ENCODE measurements at places on chromosomes 1 and 21.

GRCh38 chr1:247165674-247166073, 6.1 kb downstream of the ZNF124 start:
- DNase-seq = no peak

- DNase-seq = no peak
Observed at GRCh38 chr21:32062591-32063227, 189.9 kb downstream of the HUNK start.

GRCh38 chr1:38451541-38451993, 405.0 kb upstream of the POU3F1 start:
- no peak for DNase-seq

- DNase-seq = no peak
Observed at GRCh38 chr1:54312796-54313316, 93.3 kb downstream of the SSBP3 start.

- no peak for DNase-seq
Observed at GRCh38 chr1:235012436-235013210, 116.0 kb downstream of the TOMM20 start.

DNA sequence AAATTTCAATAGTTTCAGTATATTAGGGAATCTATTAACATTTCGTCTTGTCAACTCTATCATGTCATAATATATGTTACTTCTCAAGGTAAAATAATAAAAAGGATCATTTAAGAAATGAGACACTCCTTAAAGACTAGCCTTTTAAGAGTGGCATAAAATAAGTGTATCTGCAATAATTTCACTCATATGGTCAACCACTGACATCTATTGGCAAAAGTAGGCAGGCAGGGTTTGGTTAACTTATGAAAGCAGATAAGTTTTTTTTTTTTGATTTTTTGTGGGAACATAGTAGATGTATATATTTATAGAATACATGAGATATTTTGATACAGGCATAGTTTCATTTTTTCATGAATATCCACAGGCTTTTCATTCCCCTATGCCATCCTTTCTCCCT, 5.5 kb upstream of the RGS21 start:
- no peak for DNase-seq

DNA sequence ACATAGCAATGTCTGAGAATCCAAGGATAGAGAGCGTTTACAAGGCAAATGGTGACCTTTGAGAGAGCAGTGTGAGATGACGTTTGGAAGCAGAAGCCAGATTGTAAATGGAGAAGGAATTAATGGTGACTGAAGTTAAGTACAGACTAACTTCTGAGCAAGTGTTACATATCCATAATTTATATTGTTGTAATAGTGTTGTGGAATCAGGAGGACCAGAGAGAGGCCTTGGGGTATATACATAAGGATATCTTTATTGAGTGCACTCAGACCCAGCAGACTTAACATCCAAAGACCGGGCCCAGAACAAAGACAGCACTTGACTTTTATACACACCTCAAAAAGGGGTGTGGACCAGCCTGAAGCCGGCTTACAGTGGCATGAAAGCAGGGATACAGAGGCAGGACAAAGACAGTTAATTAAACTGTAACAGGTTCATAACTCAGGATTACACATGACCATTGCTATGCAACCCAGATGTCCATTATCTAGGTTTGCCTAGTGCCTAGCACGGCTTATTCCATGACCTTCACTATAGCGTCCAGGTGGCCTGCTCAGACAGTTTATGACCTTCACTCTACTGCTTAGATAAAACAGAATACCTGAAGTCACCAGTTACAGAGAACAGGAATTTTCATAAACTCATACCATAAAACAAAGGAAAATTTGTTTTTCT, 2.7 kb upstream of the MGST3 start:
- no peak for DNase-seq

DNA sequence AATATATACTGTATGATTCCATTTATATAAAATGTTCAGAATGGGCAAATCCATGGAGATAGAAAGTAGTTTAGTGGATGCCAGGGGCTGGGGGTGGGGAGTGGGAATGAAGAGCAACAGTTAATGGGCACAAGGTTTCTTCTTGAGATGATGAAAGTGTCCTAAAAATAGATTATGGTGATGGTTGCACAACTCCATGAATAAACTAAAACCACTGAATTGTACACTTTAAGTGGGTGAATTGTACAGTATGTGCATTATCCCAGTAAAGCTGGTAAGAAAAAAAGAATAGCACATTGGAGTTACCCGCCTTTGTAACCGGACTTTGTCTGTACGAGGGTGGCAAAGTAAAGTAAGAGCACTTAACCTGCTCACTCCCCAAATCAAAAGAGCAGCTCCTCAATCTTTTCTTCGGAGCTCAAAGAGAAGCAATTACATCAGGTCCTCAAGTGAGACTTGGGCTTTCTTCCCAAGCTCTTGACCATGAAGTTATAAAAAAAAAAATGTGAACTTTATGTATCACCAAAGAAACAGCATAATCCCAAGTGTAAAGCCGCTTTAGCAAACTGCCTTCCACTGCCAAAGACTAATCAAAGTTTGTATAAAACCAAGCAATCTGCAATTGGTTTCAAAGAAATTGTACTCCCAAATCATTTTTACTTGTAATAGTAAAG, 32.1 kb downstream of the ALDH9A1 start:
- DNase-seq = no peak

- no peak for DNase-seq
Observed at GRCh38 chr21:45397381-45397780, 7.6 kb upstream of the COL18A1 start.

DNA sequence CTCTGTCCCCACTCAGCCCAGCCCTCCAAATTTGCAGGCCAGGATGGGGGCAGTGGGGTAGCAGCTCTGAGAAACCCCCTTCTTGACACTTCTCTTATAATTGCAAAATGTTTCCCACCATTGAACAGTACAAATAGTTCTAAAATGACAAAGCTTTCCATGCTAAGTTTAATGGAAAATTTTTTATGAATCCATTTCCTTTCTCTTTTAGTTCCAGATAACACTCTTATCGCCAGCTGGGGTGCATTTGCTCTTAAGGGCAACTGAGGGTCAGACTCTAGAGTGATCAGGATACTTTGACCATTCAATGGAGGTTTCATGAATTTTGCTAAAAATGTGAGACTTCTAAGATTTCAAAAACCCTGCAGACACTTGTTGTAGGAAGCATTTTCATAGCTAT, 29.9 kb downstream of the PIK3C2B start:
- DNase-seq = no peak

GRCh38 chr1:77228836-77229235, 9.6 kb upstream of the PIGK start:
- no peak for DNase-seq

GRCh38 chr1:210021145-210021860, 83.3 kb downstream of the SYT14 start:
- DNase-seq = no peak

GRCh38 chr1:3954170-3955169, 54.4 kb upstream of the C1orf174 start:
- DNase-seq = no peak

GRCh38 chr1:21342961-21343838, 52.9 kb upstream of the ECE1 start:
- DNase-seq = peak; percentile 67

DNA sequence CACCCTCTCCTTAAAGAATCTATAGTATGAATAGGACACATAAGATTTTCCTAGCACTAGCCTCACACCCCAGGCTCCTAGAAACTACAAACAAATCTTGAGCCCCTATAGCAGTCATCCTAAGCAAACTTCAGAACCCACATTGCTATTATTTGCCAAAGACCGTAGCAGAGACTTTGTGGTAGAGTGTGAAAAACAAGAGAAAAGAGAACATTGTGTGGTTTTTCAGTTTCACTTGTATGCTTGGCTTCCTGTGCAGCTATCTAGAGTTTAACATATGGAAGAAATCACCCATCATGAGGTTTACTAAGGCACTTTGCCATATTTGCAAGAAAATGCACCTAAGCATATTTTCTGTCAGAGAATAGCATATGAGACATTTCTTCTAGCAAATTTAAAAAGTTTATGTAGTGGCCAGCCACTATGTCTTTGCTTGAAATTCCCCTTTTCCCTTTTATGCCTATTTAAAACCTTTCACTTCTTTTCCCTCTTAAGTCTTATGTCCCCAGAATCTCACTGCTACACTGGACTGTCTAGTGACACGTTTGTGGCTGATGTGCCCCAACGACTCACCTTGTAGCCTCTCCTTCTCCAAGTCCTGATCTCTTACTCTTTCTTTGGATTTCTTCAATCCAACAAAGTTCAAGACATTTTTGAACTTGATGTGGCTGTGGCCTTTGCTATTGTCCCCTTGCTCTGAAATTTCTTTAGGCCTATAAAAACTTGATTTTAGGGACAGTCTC, 25.6 kb downstream of the CCDC190 start:
- peak; percentile 63 for DNase-seq

DNA sequence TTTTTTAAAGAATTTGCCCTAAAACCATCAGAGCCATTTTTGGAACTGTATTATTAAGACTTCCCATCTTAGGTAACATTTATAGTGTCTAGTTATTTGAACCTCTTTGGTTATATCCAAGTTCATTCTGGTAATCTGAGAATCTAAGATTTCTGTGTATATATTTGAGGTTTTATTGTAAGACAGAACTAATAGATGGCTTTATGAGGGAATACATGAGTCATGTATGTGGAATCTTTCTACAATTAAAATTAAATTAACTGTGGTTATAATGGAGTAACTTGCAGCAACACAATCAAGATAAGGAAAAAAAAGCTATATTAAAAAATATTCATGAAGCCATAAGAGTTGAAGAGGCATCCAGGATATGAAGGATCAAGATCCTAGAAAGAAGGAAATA, 92.1 kb downstream of the UBE2U start:
- no peak for DNase-seq

- no peak for DNase-seq
Observed at GRCh38 chr1:27588256-27589232, 15.4 kb downstream of the AHDC1 start.

- DNase-seq = no peak
Observed at GRCh38 chr21:35927262-35927661, 133.1 kb downstream of the SETD4 start.

- DNase-seq = peak; percentile 66
Observed at GRCh38 chr1:210373878-210374599, 45.3 kb downstream of the HHAT start.

- DNase-seq = no peak
Observed at GRCh38 chr1:157485793-157486192, 66.5 kb downstream of the FCRL5 start.

GRCh38 chr1:21246905-21247642, 43.2 kb downstream of the ECE1 start:
- no peak for DNase-seq

- no peak for DNase-seq
Observed at GRCh38 chr1:39394598-39394997, 96.8 kb upstream of the BMP8A start.

DNA sequence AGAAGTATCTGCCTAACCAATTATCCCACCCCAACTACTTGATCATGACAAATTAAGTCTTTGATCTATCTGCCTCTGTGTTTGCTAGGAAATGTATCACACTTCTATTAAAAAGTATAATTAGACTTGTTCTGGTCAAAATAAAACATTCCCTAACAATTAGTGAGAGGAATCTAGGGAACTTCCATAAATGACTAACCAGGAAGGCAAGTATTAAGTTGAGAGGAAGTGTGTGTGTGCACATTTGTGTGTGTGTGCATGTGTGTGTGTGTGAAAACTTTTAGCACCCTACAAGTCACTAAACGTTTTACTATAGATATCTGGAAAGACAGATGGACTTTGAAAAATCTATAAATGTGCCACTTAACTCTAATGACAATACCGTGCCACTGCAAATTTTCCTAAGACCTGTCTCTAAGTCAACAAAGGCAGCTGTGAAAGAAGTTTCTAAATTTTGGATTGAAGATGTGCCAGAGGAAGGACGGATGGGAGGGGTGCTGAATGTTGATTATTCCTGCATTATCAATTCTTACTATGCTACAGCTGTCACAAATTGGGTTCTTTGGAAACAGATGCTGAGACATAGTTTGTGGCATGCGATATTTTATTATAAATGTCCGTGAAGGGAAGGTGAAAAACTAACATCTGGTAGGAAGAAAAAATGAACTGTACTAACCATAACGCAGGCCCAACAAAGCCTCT, 567.1 kb downstream of the PTPRC start:
- DNase-seq = no peak

GRCh38 chr1:110185181-110185580, 24.9 kb upstream of the KCNC4 start:
- no peak for DNase-seq

GRCh38 chr1:88658419-88658818, 25.7 kb upstream of the PKN2 start:
- no peak for DNase-seq

DNA sequence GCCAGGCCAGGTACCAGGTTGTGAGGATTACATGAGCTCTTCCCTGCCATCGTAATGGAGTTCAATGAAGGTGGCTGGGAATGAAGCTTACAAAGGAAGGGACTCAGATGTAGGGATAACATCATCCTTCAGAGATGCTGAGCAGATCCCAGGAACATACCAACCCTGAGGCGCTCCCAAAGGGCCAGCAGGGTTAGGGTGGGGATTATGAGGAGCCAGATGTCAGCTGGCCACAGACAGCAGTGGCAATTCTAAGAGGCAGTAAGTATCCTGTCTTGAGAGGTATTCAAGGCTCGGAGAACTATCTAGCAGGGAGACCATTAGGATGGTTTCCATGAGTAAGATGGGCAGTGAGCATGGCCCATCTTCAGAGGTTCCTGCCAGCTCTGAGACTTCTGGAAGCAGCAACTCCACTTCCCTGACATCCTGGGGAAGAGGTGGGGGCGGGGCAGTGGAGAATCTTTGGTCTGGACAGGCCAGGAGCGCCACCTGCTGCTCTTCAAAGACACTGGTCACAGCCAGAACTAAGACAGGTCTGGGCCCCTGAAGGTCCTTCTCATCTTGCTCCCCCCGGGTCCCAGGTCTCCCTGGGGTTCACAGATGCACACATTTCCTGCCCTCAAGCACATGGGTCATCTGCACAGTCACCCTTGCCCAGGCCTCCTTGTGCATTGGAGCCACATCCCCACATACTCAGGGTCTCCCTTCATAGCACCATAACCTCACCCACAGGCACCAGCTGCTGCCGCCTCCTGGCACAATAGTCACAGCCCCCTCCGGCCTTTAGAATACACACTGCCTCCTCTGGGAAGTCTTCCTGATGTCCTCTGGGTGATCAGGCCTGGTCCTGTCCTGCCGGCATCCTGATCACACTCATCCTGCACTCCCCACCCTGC, 2.7 kb upstream of the SDC3 start:
- DNase-seq = peak; percentile 81

GRCh38 chr1:65372557-65372956, 47.9 kb upstream of the LEPR start:
- no peak for DNase-seq

- no peak for DNase-seq
Observed at GRCh38 chr1:22804406-22804805, 93.8 kb downstream of the EPHB2 start.
